ENCODE measurements at places on chromosomes 7 and 10. TPM values are rescaled to one million over a fixed set of nuclear protein-coding genes. Genes with fewer than 3 reads are reported as not detected.

The NRP1 gene
- 178 TPM for total RNA-seq

The ATG9B gene
- total RNA-seq = 0.28 TPM

The HTR5A gene
- total RNA-seq = not detected

The ACTL6B gene
- total RNA-seq = not detected

The MYL10 gene
- total RNA-seq = not detected

The GPAM gene
- total RNA-seq = 9.9 TPM

The GIMAP1 gene
- total RNA-seq = 28.2 TPM

The ZNF33A gene
- 23.1 TPM for total RNA-seq

The TRIP6 gene
- 43.6 TPM for total RNA-seq

The ENTPD7 gene
- total RNA-seq = 25.2 TPM

The AQP1 gene
- 147 TPM for total RNA-seq

The PRKCQ gene
- total RNA-seq = 0.17 TPM

The PTF1A gene
- not detected for total RNA-seq

The PRRT4 gene
- not detected for total RNA-seq

The DUSP5 gene
- 31.3 TPM for total RNA-seq

The BMPER gene
- total RNA-seq = 0.70 TPM

The PDGFA gene
- 100 TPM for total RNA-seq

The HKDC1 gene
- 0.85 TPM for total RNA-seq

The INPP5A gene
- 32.8 TPM for total RNA-seq

The ZNF503 gene
- 1.2 TPM for total RNA-seq

The CC2D2B gene
- total RNA-seq = 0.88 TPM

The TUBB8 gene
- total RNA-seq = 0.09 TPM

The TMEM273 gene
- 49.9 TPM for total RNA-seq

The STAG3 gene
- 0.17 TPM for total RNA-seq

The UNCX gene
- total RNA-seq = not detected

Measured in dermis blood vessel endothelial cell (primary cell).